Left cardiac atrium (tissue), 4 donors: ENCODE measurements at places on chromosomes 6 and 20. TPM values are rescaled to one million over a fixed set of nuclear protein-coding genes. Genes with fewer than 3 reads are reported as not detected.

The SPATS1 gene
- not detected for total RNA-seq

The GSTA1 gene
- not detected for total RNA-seq

The ADGRF5 gene
- 56.9 TPM for total RNA-seq

The HLA-F gene
- 41.8 TPM for total RNA-seq

The SLC32A1 gene
- not detected for total RNA-seq

The JARID2 gene
- 7.9 TPM for total RNA-seq

The KHDRBS2 gene
- total RNA-seq: not detected

The GSTA2 gene
- not detected for total RNA-seq

The LINC00237 gene
- not detected for total RNA-seq

The ATP6V1G2 gene
- 2.7 TPM for total RNA-seq

The CRIP3 gene
- total RNA-seq: 1.5 TPM

GRCh38 chr6:26187981-26188635, 100.9 kb downstream of the HFE start:
- DNase-seq: no peak

GRCh38 chr6:145340256-145340655, 395.1 kb downstream of the EPM2A start:
- DNase-seq: no peak

DNA sequence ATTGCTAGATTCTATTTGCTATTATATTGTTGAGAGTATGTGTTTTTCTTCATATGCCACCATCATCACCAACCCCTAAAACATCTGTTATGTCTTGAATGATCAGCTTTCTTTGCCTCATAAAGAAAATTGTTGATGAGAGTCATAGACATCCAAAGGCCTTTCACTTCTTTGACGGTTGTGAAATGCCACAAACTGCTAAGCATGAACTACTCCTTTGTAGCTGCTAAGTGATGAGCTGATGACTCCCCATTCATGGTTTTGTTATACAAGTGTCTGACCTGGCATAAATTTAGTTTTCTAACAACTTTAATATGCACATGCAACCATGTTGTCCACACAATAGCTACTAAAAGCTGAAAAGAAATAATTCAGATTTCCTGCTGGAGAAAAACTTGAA, 684 bp upstream of the MED23 start:
- no peak for DNase-seq

DNA sequence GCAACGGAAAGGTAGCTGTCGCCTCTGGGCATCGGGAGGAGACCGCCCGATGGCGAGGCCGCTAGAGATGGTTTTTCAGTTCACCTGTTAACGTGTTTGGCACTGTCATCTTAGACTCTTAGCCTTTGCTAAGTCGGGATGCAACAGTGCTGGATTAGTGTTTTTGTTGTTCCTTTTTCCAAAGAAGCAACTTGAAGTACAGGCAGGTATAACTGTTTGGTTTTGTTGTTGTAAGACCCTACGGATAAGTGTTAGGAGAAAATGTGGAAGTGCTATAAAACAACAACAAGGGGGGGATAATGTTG, 723 bp downstream of the MANEA start:
- DNase-seq: no peak

- no peak for DNase-seq
Observed at GRCh38 chr6:123352705-123353104, 284.0 kb downstream of the TRDN start.

- DNase-seq: no peak
Observed at GRCh38 chr6:113734982-113735381, 122.2 kb upstream of the MARCKS start.

- no peak for DNase-seq
Observed at GRCh38 chr20:24366336-24367004, 103.0 kb upstream of the SYNDIG1 start.

DNA sequence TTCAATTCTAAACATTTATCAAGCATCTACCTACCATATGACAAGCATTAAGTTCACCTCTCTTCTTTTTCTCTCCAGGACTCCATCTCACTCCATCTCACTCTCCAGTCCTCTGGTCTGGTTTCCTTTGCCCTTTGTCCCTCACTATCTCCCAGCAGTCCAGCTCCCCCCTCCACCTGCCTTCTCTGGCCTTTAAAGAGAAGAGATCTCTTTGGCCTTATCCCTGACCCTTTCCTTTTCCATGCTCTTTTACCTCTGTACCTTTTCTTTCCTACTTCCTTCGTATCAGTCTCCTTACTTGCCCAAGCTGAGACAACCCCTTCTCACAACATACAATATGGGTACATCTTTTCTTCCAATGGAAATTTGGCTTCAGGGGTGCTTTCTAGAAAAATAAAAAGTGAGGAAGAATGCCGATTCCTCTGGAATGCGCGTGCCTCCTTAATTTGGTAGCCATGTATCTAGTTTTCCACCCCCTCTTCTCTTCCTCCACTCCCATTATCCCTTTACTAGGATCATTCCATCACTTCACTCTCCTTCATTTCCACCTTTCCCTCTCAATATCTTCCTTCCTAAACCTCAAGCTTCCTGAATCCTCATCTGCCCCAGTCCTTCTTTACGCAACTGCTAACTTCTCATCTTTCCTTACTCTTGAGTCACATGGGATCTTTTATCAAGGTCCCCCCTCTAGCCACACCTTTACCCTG, 745 bp upstream of the AGPAT1 start:
- no peak for DNase-seq

GRCh38 chr6:27174958-27175357, 72.5 kb upstream of the PRSS16 start:
- DNase-seq: no peak

DNA sequence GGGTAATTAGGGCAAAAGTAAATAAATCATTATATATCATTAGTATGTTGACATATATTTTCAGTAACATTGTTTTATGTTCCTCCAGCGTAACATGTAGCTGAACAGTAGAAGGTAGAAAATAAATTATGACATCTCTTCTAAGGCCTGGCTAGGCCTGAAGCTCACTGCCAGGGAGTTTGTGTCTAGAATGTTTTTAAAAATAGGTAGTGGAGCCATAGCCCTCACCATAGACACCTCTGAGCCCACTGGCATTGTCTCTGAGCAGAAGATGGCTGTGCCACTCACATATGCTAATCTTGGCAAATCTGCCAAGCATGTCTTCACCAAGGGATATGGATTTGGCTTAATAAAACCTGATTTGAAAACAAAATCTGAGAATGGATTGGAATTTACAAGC, 21.3 kb downstream of the FUCA2 start:
- DNase-seq: no peak

- no peak for DNase-seq
Observed at GRCh38 chr20:454951-455350, 7.4 kb downstream of the TBC1D20 start.

DNA sequence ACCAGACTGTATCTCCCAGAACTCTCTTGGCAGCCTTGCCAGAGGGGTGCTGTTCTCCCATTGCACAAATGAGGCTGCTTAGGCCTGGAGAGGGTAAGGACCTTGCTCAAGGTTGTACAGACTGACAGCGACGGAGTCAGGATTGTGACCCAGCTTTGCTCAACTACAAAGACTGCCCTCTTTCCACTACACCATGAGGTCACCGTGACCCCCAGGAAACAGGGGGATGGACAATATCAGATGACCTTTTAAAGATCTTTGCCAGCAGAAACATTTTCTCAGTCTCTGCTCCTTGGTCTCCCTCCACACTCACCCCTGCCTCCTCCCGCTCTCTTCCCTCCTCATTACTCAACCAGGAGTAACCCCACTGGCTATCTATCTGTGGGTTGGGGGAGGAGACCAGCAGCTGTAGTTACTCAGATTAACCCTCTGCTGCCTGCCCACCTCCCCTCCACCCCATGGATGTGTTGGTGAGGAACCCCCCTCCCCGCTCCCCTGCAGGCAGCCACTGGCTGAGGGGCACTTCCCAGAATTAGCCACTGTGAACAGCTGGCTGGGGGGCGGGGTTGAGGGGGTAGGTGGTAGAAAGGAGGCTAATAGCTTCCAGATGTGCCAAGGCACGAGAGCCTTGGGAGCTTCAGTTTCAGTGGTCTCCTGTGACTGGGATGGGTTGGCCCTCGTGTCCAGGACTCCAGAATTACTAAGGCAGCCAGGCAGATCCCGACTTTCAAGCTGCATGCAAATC, 26.9 kb upstream of the MRPS18A start:
- DNase-seq: no peak

DNA sequence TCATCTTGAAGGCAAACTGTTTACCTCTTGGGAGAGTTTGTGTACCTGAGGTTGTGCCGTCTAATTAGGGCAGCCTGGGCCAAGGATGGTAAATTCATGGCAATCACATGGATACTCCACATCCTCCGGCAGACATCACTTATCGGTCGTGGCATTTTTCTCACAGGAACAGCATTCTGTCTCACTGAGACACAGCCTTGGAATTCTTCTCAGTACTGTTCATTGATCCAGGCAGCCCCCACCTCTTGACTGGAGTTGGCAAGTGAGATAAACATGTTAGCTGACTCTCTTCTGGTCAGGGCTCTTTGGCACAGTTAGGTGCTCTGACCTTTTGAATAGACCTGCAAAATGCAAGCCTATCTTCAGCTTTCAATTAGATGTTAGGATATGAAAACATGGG, 511.4 kb upstream of the FLRT3 start:
- DNase-seq: no peak

- DNase-seq: no peak
Observed at GRCh38 chr6:1027795-1028569, 283.9 kb upstream of the FOXQ1 start.

DNA sequence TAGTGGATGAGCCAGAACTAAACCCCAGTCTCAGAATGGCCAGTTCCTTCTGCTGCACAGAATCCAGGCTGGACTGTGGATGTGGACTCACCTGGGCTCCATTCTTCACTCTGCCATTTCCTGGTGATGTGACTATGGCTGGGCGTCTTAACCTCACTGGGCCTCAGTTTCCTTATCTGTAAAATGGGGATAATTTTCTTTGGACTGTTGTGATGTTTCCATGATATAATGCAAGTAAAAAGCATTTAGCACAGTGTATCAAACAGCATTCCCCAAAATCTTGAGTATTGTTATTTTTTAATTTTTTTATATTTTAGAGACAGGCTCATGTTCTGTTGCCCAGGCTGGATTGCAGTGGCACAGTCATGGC, 5.9 kb upstream of the IP6K3 start:
- DNase-seq: no peak

DNA sequence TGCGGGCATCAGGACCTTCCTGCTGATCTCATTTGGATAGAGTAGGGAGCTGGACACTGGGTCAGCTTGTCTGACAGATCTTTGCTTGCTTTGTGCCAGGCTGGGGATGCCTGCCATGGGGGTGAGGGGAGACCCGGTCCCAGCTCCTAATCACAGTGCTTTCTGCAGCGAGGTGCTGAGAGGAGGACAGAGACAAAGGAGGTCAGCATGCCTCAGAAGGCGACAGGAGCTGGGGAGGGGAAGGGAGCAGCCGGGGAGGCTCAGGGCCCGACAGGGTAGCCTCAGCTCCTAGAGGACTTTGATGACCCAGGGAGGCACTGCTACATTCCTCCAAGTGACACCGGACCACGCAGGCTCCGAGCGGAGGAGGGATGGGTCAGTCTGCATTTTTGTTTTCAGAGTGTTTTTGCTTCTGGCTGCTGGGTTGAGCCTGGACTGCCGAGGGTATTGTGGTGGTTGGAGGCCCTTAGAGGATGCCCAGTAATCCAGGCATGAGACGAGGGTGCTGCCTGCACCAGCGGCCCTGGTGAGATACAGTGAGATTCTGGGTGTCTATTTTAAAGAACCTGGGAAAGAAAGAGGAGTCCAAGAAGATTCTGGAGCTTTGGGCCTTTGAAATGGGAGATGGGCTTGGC, 7.8 kb downstream of the RBM38 start:
- peak; percentile 18 for DNase-seq

DNA sequence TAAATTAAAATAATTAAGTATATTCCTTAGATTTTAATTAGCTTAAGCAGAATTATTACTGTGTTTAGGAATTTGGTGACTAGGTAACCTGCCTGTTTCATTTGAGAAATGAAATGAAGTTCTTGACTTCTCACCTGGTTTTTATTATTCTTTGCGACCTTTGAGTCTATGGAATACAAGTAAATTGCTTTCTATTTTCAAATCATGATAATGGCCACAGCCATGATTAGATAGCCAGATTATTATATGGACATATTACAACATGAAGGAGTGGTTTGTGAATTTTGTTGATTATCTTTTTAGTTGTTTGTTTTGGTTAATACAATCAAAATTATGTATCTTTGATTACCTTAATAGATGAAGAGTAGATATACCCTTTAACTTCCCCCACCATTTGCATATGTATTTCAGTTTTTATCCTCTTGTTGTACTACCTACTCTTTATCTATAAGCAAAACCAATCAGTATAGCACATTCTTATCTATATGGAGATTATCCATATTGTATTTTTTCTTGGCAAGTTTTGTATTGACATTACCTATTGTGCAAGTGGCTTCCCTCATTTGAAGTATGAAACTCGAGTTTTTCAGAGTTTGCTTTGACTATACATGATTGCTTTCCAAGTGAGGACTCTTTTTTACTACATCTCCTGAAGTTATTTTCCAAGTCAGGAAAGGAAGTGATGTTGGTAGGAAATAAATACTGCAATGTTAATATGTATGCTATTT, 47.9 kb downstream of the CD2AP start:
- no peak for DNase-seq

- no peak for DNase-seq
Observed at GRCh38 chr6:116030770-116031169, 29.9 kb downstream of the FRK start.

- no peak for DNase-seq
Observed at GRCh38 chr6:13241364-13241763, 87.0 kb downstream of the TBC1D7 start.

DNA sequence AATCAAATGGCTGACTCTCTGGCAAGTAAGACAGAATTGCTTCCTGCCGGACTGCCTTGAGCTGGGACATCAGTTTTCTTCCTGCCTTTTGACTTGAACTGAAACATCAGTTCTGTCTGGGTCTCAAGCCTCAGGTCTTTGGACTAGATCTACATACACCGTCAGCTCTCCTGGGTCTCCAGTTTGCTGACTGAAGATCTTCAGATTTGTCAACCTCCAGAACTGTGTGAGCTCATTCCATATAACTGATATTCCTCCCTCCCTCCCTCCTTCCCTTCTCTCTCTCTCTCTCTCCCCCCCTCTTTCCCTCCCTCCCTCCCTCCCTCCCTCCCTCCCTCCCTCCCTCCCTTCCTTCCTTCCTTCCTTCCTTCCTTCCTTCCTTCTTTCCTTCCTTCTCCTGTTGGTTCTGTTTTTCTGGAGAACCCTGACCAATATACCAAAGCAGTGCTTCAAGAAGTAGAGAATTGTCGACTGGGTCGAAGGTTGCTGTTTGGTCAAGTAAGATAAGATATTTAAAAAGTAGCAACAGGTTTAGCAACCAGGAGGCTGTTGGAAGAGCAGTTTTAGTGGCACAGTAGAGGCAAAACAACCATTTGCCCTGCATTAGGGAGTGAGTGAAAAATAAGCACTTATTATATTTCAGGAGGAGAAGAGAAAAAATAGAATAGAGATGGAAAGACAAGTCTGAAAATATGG, 33.1 kb upstream of the CMTR1 start:
- DNase-seq: no peak

DNA sequence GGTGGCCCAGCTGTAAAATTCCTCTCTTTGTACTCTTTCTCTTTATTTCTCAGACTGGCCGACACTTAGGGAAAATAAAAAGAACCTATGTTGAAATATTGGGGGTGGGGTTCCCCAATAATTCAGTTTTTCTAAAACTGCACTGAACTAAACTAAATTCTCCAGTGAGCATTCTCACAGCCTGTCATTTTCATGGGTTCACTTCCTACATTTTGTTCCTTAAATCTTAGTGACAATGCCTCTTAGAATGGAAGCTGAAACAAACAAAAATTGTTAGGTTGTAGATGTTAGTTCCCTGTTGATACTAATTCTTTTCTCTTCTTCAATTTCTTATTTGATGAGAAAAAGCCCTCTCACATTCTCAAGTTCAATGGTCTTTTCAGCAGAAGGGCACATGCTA, 35.8 kb upstream of the IFNGR1 start:
- DNase-seq: no peak

GRCh38 chr6:162056745-162057144, 670.8 kb downstream of the PRKN start:
- peak; percentile 55 for DNase-seq
